D721Med (cell line): ENCODE measurements at places on chromosomes 5 and 9.
A peak's percentile ranks its signal among the peaks of the same experiment; 100 is the strongest.

- no peak for DNase-seq
Observed at GRCh38 chr5:139900546-139901250, 105.1 kb downstream of the PSD2 start.

GRCh38 chr5:148735301-148735835 is 81.0 kb upstream of the HTR4 start:
- DNase-seq = no peak

DNA sequence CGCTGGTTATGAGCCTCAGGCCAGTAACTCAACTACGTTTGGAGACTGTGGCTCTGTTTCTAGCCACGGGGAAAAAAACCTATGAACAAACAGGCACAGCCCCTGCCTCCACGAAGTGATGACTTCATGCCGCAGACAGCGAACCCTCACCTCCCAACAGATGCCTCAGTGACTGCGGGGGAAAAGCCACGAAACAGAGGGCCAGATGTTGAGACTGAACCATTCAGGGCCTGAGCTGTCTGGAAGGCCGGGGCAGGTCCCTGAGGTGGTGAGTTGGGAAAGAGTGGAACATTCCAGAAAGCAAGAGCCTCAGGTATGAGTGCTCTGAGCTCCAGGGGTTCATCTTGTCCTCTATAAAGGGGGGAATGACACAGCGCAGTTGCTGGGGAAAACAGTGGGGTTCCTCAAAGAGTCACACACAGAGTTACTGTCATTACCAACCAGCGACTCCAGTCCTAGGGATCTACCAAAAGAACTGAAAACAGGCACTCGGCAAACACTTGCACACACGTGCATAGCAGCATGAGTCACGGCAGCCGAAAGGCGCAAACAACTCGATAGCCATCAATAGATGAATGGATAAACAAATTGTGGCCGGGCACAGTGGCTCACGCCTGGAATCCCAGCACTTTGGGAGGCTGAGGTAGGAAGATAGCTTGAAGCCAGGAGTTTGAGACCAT is 15.3 kb downstream of the PLPP7 start:
- no peak for DNase-seq

- no peak for DNase-seq
Observed at GRCh38 chr9:105994970-105995369, 300.6 kb downstream of the TMEM38B start.

- no peak for DNase-seq
Observed at GRCh38 chr5:60503771-60504170, 196.2 kb downstream of the DEPDC1B start.

- DNase-seq = no peak
Observed at GRCh38 chr9:127562279-127562796, 49.7 kb upstream of the STXBP1 start.

GRCh38 chr9:108743416-108743815 is 112.4 kb downstream of the ACTL7B start:
- no peak for DNase-seq

GRCh38 chr9:132753593-132753880 is 83.3 kb downstream of the GTF3C4 start:
- no peak for DNase-seq

DNA sequence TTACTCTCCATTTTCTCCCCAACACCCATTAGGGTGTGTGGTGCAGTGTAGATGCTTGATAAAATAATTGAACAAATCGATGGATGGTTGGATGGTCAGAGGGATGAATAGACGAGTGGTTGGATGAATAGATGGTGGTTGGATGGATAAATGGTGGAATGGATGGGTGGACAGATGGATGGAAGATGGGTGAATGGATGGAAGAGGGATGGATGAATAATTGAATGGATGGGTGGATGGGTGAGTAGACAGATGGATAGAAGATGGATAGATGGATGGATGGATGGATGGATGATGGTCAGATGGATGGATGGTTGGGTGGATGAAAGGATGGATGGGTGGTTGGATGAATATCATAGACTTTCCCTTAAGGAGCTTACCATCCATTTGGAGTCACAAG is 95.0 kb upstream of the BOD1 start:
- DNase-seq = no peak

DNA sequence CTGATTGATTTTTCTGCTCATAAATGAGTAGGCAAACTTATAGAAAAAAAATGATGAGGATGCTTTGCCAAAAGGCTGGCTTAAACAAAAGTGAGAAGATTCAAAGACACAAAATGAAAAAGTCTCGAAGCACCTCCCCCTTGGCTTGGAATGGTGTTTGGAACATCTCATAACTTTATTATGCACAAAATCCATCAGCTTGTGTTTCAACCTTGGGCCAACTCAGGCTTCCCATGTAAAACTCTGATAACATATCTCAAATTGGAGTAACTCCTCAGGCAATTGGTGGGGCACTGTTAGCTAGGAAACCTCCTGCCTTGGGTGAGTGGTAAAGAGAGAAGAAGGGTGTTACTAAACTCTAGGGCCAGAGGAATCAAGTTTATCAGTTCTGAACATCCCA is 176.3 kb downstream of the KIAA0825 start:
- no peak for DNase-seq

DNA sequence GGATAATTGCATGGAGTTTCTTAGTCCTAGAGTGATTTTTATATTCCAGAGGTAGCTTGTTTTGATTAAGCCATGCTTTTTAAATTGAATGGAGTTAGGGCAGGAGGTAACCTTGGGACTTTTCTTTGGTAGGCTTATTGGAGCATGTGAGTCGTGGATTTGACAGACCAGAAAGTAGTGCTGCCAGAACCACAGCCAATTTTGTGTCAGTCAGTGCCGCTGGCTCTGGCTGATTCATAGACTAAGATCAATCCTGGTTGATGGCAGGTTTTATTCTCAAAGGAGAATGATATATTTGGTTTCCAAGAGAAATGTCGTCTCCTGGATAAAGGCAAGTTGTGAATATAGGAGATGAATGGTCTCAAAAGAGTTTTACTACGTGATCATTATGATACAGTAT is 20.3 kb downstream of the RAI14 start:
- DNase-seq = no peak

DNA sequence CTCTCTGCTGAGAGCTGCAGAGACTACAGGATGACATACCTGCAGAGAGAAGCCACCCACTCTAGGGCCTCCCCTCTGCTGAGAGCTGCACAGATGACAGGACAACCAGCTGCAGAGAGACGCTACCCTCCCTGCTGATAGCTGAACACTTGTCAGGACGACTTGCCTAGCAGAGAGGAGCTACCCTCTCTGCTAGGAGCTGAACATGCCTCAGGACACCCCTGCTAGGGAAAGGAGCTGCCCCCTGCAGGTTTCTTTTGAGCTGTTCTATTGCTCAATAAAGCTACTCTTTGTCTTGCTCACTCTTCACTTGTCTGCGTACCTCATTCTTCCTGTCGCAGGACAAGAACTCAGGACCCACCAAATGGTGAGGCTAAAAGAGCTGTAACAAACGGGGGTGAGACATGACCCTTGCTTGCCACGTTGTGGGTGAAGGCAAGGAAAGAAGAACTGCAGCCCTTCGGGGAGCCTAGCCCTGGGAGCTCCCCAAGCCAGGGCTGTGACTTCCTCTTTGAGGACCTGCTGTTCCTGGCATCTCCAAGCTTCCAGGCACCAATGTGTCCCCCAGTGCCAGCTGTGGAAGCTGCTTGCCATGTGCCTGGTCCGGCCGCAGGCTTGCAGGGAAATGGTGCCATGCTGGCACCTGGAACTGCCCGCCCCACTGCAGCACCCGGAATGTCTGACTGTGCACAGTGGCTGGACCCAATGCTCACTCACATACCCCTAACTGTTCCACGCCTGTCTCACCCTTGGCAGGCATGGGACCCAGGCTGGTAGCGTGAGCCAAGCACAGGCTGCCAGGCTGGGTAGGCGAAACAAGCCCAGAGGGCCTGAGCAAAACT is 5.1 kb upstream of the TESK1 start:
- no peak for DNase-seq

GRCh38 chr9:76878933-76879332 is 27.0 kb downstream of the PRUNE2 start:
- no peak for DNase-seq

DNA sequence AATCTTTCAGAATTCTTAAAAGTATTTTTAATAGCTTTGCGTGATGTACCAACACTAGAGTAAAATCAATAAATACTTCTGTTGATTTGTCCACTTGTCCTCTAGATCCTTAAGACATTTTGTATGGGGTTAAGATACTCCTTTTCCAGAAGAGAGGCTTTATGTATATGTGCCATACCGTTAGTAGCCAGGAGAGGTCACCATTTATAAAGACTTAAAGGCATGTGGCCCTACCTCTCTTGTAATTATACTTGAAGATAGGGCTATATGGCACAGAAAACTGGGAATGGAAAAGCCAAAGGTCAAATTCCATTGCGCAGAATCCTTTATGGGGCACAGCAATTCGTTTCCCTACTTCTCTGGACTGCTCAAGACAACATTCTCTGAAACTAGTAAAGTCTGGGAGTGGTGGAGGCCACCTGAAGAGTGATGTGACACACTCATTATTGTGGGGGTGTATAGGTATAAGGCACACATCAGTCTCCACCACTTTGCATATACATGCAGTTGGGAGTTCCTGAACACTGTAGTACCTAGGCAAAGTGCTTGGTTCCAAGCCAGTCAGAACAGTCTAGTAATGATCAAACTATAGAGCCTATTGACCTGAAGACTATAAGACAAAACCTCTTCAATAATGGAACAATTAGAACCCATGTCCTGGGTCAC is 140.1 kb upstream of the FBXL17 start:
- no peak for DNase-seq

DNA sequence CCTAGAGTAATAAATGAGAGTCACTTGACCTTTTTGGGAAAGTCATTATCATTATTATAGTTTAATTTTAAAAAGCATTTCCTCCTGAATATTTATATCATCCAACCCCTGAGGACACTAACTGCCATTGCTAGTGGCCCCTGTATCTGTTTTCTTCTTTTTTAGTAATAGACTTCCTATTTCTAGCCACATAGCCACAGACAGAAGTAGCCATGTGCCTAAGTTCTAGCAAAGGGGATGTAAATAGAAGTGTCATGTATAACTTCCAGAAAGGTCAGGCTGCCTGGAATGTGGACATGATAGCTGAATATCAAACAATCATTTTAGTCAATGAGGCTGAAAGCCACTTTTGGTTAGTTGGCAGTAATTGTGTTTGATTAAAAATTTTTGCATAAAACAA is 37.5 kb upstream of the IQGAP2 start:
- DNase-seq = no peak

DNA sequence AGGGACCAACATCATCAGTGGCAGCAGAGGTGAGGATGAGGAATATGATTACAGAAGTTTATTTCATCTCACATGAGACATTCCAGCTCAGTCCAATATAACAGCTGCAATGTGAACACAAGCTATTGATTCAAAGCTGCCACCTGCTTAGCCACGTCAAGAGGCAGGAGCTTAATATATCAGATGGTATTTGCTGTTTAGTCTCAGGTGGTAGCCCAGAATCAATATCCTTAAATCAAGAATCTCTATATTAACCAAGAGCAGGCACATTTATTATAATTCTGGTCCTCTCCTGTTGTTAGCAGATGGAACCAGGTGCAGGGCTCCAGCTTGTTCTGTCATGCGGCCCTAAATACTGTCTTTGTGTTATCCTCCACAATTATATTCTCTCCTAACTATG is 431.6 kb downstream of the ICE1 start:
- DNase-seq = no peak

DNA sequence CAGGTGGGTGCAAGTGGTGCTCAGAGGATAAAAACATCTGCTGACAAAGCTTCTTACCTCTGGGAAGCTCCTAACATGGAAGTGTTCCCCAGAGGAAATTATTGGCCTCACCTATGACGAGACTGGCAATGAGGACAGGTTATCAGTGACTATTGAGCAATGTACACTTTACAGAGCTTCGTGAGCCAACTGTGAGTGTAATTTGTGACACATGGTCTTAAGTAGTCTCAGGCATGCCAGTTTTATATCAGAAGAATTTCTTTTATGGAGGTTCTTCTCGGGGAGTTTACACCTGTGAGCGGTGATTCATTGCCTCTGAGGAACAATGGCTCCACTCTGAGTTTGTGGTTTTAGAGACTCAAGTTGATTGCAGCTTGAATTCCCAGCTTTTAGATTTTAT is 11.3 kb downstream of the ANKDD1B start:
- DNase-seq = no peak

- no peak for DNase-seq
Observed at GRCh38 chr5:125194883-125195282, 448.4 kb upstream of the ZNF608 start.

GRCh38 chr5:132497488-132497997 is 7.0 kb upstream of the IRF1 start:
- DNase-seq = no peak

DNA sequence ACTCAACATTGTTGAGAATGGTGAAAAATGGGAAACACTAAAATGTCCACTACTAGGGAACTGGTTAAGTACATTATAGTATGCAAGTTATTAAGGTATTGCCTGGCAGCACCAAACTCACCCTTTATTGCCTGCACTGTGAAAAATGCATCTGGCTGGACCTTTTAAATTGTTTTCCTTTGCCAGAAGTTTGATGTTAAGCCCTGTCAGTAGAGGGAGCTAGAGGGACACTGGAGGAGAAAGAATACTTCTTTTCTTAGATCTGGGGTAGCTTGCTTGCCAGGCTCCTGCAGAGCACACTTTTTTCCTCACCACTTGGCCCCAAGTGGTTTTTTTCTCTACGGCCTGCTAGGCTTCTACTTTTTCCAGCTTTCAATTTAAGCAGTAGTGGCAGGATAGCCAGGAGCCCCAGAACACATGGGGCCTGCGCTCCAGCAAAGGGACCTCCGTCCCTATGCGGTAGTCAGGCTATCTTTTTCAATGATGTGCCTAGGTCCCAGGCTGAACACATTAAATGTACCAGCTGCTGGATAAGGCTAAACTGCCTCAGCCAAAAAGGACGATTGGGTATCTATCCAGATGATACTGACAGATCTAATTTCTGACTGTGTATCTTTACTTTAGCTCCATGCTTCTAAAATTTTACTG is 8.0 kb upstream of the HABP4 start:
- no peak for DNase-seq

GRCh38 chr9:87271696-87272477 is 225.8 kb upstream of the DAPK1 start:
- DNase-seq = no peak

DNA sequence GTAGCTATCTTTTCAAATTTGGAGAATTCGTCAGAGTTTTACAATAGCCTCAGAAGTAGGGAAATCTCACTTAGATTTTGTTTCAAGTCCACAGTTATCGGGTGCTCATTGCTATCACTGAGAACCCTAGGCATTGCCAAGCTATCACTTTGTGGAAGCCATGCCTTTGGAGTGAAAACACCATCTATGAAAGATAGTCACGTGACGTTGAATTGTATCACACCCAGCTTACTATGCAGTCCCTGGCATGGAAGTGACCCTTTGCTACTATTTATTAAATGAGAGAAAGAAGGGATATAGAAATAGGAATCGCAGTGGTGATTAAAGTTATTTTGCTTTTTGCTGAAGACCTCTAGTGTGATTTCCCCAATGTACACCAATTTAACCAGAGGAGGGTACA is 97.2 kb downstream of the AOPEP start:
- no peak for DNase-seq

- peak; percentile 86 for DNase-seq
Observed at GRCh38 chr9:36991516-36992134, 42.4 kb downstream of the PAX5 start.

- no peak for DNase-seq
Observed at GRCh38 chr9:93477397-93477796, 24.0 kb upstream of the FAM120AOS start.
